CD4-positive, alpha-beta T cell treated with Interleukin-17A for 4 hours (primary cell): ENCODE measurements at places on chromosomes 3 and 15.

GRCh38 chr3:145272684-145273083, 888.3 kb downstream of the PLOD2 start:
- no peak for DNase-seq

DNA sequence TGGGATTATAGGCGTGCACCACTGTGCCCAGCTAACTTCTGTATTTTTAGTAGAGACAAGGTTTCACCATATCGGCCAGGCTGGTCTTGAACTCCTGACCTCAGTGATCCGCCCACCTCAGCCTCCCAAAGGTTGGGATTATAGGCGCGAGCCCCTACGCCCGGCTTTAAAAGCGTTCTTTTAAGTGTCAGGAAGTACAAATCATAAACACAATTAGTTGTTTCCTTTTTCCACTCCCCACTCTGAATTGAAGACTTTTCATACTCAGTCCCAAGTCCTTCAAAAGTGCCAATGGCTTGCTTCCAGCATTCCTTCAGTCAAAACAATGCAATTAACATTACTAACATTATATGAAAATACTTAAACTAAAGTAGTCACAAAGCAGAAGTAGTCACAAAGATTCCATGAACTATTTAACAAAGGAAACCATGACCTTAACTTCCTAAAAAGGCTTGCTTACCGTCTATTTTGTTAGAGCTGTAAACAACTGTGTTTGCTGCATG, 8.1 kb downstream of the WDR82 start:
- DNase-seq = no peak

- no peak for DNase-seq
These were observed 23.7 kb upstream of the TICRR start for GRCh38 chr15:89551550-89551949.

- DNase-seq = no peak
These were observed 361.9 kb downstream of the LRTM1 start for GRCh38 chr3:54565956-54566355.

DNA sequence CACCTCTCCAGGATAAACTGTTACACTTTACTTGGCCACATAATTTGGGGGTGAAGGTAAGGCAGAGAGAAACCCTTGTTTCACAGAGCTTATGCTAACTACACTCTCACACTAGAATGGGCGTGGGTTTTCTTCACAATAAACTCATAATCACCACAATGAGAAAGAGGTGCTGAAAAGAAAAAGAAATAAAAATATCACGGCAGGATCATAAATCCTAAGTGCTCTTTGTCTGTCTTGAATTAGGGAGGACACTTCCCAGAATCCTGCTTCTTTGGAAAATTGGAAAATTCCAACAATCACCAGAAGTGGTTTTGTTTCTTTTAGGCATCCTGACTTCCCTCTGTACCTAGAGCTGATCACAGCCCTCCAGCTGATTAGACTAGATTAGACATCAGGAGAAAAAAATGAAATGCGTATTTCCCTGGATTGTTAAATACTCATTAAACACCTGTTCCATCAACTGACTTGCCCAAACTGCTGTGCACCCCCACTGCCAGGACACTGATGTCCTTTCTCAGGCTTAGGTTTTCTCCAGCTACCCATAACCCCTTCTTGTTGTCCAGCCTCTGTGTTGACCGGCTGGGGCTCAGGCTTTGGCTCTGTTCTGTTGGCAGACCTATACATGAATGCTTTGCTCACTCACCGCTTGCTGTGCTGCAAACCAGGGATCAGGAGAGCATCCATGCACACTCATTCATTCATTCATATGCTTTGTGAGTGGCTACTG, 41.6 kb upstream of the ACKR4 start:
- no peak for DNase-seq

- no peak for DNase-seq
These were observed 103.2 kb upstream of the PPP2R3A start for GRCh38 chr3:135862361-135862760.

- no peak for DNase-seq
These were observed 175.9 kb downstream of the CHST2 start for GRCh38 chr3:143295201-143296080.

DNA sequence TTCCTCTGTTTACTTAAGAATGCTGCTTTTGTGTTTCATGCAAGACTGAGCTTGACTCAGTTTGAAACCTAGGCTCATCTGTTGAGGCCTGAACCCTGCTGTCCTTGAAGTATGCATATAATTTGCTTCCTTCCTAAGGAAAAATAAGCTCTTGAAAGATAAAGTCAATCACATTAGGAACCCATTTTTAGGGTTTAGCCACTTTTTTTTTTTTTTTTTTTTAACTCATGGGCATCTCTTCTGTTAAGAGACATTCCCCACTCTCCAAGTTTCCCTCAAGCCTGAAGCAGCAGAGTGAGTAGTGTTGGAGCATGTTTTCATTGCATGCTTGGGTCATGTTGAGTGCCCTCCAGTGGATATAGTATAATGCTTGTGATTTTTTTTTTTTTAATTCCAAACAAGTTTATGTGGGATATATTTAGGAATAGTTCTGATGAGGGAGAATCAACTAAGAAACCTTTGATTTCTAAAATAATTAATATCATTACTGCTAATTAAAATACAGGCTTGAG, 3.6 kb downstream of the CTNNB1 start:
- peak; percentile 16 for DNase-seq

- DNase-seq = no peak
These were observed 21.8 kb upstream of the BCHE start for GRCh38 chr3:165859061-165859460.

DNA sequence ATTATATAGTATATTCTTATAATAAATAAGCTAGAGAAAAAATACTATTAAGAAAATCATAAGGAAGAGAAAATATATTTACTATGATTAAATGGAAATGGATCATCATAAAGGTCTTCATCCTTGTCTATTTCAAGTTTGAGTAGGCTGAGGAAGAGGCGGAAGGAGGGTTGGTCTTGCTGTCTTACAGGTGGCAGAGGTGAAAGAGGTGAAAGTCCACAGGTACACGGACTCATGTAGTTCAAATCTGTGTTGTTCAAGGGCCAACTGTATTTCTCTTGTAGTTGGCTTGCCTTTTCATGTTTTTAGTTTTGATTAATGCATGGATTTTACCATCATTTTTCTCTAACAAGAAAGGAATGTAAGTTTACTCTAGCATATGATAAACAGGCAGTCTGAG, 41.7 kb downstream of the PDCD6IP start:
- no peak for DNase-seq

DNA sequence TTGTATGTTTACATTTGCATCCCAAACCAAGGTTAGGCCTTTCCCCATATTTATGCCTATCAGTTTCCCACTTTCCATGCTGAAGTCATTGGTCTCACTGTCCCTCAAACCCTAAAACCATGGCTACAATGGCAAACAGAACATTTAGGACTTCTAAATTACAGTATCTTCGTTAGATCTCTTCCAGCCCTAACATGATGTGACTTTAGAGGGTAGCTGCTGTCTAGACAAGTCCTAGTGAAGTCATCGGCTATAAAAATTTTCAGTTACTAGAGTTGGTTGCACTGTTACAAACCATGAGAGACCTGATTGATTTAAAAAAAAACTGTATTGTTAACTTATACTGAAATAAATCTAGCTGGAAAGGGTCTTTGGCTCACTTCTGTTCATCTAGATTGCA, 54.6 kb downstream of the TM4SF4 start:
- no peak for DNase-seq

GRCh38 chr3:19147905-19148767, at the start of gene KCNH8:
Gene KCNH8 (plus strand): TSS chr3:19148510. CDS start chr3:19148720, 210 bp downstream.
- DNase-seq = peak; percentile 4

- no peak for DNase-seq
These were observed 130.2 kb downstream of the SSR3 start for GRCh38 chr3:156424758-156425157.

- DNase-seq = no peak
These were observed 32.2 kb downstream of the ANAPC13 start for GRCh38 chr3:134453631-134454030.

DNA sequence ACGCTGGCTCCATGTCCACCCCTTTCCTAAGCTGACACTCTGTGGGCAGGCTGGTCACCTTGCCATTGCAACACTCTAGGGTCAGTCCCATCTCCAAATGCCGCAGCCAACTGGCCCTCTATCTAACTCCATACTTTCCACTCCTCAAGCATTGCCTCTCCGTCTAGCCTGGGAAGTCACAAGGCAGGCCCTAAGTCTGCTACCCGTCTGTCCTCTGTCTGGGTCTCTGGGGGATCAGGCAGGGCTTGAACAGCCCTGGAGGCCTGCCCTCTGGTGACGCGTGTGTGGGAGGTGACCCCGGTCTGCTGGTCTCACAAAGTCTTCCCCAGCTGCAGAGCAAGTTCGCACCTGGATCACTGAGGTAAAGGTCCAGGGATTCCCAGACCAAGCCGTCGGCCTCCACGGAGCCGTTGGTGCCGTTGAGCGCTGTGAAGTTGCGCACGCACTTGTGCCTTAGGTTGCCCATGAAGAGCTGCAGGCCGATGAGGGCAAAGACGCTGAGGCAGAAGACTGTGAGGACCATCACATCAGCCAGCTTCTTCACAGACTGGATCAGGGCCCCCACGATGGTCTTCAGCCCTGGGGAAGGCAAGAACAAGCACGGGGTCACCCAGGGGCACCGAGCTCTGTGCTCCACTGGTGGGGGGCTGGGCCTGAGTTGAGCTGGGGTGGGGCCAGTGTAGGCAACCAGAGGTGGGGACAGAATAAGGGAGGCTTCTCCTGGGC, 39.9 kb downstream of the SCN5A start:
- DNase-seq = no peak

DNA sequence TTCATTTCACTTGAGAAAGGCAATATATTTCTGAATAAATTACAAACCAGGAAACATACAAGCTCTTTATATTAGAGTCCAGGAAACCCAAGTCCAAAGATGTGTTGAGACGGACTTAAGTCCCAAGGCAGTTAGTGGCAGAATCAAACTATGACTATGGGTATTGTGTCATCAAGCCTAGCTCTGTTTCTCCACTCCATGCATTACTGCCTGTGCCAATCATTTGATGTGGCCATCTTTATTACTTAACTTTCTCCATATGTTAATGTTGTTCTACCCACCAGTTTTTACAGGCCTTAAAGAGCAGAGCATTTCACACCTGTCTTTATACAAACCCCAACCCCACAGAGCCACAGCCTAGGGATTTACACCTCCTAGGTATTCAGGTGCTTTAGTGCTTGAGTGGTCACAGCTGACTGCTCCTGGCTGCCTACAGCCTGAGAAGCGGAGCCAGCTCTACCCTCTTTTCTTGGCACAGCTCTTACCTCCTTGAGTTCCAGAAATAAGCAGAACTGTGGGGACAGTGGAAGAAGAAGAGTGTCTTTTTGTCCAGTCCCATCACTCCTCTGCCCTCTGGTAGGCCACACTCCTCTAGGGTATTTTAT, 92.1 kb downstream of the DTWD1 start:
- no peak for DNase-seq

GRCh38 chr3:175770426-175770825, 911.3 kb downstream of the NAALADL2 start:
- DNase-seq = no peak

DNA sequence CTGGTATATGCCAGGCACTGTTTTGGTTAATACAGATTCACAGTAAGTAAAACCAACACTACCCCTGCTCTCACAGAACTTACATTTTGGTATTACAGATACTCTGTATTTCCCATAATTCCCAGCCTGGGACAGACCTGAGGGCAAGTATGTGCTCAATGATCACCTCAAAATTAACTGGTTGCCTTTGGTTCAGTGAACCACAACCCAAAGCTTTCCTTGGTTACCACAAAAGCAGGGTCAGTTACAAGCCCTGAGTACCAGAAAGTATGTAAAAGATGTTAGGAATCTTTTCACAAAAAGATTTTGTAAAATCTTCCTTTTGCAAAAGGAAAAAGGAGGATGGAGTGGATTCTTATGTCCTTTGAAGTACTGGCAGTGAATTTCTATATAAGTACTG, 72.2 kb upstream of the GUCA1C start:
- no peak for DNase-seq

GRCh38 chr3:162626172-162626571, 1129.6 kb downstream of the OTOL1 start:
- no peak for DNase-seq

DNA sequence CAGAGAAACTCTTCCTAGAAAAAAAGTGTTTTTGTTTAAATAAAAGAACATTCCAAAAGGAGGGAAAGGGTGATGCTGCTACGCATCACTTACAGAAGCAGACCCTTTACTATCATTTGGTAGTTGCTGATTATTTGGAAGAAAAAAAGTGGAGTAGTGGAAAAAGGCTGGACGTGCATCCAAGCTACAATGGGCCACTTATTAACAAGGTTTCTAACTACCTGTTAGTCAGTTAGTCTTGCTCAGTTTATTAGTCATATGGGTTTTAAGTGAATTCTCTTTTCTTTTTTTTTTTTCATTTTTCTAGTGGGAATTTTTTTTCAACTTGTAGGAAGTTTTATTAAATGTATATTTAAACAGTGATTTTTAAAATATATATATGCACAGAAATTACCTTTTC, 866.0 kb downstream of the MCTP2 start:
- no peak for DNase-seq

DNA sequence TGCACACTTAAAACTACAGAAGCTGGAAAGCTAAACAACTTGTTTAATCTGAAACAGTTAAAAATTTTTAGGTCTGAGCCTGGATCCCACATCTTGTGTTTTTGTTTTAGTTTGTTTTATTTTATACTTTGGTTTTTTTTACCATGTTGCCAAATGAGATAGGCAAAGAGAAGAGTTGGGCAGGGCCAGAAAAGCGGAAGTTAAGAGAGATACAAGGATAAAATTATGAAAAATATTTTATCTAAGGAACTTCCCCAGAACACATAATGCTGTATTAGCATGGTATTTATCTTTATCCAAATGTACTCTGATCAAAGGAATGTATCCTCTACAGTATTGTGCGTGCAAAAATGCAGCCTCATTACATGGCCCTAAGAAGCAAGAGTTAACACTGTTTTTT, 50.7 kb downstream of the PROS1 start:
- no peak for DNase-seq

DNA sequence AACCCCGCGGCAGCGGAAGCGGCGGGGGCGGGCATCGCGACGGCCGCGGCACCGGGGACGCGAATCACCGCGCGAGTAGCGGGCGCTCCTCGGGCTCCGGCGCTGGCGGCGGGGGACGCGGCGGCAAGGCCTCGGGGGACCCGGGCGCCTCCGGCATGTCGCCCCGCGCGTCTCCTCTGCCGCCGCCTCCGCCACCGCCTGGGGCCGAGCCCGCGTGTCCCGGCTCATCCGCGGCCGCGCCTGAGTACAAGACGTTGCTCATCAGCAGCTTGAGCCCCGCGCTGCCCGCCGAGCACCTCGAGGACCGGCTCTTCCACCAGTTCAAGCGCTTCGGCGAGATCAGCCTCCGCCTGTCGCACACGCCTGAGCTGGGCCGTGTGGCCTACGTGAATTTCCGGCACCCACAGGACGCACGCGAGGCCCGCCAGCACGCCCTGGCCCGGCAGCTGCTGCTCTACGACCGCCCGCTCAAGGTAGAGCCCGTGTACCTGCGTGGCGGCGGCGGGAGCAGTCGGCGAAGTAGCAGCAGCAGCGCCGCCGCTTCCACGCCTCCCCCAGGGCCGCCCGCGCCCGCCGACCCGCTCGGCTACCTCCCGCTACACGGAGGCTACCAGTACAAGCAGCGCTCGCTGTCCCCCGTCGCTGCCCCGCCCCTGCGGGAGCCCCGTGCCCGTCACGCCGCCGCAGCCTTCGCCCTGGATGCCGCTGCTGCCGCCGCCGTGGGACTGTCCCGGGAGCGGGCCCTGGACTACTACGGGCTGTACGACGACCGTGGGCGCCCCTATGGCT, 675 bp downstream of the RBM15B start:
- peak; percentile 60 for DNase-seq
